ENCODE measurements at places on chromosomes 2 and 18.
A peak's percentile ranks its signal among the peaks of the same experiment; 100 is the strongest.

GRCh38 chr2:147501968-147502367 is 342.9 kb upstream of the ACVR2A start:
- H3K4me1 ChIP-seq: no peaks in the 10 kb centered on the region
- no peak overlapping the region for H3K4me3 ChIP-seq
- no peaks in the 10 kb centered on the region for H3K36me3 ChIP-seq
- no peak overlapping the region for H3K27ac ChIP-seq
- DNase-seq: no peak

DNA sequence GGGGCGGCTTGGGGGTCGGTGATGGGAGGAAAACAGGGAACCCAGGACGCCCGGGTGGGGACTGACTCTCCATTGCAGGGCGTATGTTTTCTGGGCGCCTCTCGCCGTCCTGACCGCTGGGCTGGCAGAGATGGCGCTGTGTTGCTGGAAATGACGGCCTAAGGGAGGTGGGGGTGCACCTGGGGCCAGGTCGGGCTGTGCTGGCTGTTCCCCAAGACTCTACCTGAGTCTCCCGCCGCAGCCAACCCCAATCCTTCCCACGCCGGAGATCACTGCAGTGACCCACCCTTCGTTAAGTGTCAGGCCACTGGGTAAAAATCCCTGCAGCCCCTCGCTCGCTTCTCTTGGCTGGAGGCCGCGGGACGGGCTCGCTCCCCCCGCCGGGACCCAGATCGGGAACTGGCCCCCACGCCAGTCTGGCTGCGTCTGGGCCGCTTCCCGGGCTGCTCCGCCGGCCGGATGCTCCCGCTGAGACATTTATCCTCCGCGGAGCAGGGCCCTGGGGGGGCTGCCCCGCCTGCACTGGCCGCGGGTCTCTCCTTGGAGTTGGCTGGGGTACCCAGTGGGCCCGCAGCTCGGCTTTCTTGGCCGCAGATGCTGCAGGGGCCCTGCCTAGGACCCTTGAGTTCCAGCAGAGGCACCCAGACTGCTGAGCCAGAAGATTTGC is 7.8 kb upstream of the ARMC9 start:
- peak overlapping the region; percentile 24 for H3K4me3 ChIP-seq
- no peak for DNase-seq
- peak overlapping the region; percentile 85 for H3K27ac ChIP-seq
- no peaks in the 10 kb centered on the region for H3K36me3 ChIP-seq
- H3K4me1 ChIP-seq: peaks cover 47% of the 10 kb centered on the region

DNA sequence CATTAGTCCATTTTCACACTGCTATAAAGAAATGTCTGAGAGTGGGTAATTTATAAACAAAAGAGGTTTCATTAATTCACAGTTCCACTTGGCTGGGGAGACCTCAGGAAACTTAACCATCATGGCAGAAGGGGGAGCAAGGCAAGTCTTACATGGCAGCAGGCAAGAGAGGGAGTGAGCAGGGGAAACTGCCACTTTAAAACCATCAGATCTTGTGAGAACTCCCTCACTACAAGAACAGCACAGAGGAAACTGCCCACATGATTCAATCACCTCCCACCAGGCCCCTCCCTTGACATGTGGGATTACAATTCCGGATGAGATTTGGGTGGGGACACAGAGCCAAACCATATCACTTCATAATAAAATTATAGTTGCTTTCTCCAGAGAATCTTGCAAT is 365.5 kb upstream of the ID2 start:
- H3K27me3 ChIP-seq: no peaks in the 10 kb centered on the region
- H3K4me3 ChIP-seq: no peak overlapping the region
- H3K4me1 ChIP-seq: peaks cover 3% of the 10 kb centered on the region
- H3K27ac ChIP-seq: no peak overlapping the region
- DNase-seq: no peak

DNA sequence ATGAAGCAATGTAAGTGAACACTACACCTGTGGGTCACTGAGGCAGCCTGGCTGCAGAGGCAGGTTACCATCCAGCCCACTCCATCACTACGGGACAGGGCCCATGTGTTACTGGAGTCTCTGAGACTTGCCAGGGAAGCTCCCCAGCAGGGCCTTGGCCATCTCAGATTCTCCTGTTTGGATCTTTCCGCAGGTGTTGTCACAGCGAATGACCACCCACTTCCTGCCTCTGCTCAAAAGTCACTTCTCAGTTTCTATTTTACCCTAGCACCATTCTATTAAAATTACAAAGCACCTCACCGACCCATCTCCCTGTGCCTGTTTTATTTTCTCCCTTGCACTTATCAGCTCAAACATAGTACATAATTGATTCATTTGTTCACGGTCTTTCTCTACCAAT is 34.5 kb upstream of the L3MBTL4 start:
- no peaks in the 10 kb centered on the region for H3K27me3 ChIP-seq
- no peak overlapping the region for H3K4me3 ChIP-seq
- H3K36me3 ChIP-seq: no peaks in the 10 kb centered on the region
- H3K27ac ChIP-seq: no peak overlapping the region

DNA sequence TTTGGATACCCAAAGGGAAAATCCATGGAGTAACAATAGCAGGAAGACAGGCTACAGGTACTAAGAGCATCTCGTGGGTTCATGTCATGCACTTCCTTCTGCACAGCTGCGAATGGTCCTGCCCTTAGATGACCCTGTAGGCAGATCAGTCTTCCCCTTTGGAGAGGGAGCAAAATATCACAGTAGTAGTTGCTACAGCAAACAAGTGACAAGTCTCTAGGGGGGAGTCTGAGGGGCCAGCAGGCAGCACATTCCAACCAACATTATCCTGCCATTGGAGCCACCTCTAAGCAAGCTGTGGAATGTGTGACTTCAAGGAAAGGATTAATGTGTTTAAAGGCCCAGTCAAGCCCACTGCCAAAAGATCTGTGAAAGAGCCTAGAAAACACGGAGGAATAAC is 273.2 kb upstream of the PARD3B start:
- H3K36me3 ChIP-seq: no peaks in the 10 kb centered on the region
- no peak overlapping the region for H3K4me3 ChIP-seq
- H3K27me3 ChIP-seq: no peaks in the 10 kb centered on the region
- H3K27ac ChIP-seq: no peak overlapping the region
- DNase-seq: no peak

DNA sequence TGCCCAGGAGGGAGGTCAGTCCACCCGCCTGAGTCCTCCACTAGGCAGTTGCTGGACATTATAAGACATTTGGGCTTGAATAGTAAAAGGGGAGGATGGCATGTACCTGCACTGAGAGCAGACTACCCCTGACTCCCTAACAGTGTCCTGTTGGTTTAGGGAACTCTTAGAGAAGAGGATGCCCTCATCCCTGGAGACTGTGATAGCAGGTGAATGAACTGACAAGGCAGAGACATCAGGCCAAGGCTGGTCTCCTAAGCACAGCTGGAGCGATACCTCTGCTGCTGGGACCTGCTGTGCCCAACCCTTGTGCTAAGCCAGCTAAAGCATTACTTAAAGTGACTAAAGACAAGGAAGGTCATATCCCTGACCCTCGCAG is 34.8 kb downstream of the PROC start:
- H3K27me3 ChIP-seq: no peaks in the 10 kb centered on the region
- no peaks in the 10 kb centered on the region for H3K4me1 ChIP-seq
- DNase-seq: no peak
- no peak overlapping the region for H3K27ac ChIP-seq
- no peaks in the 10 kb centered on the region for H3K36me3 ChIP-seq

DNA sequence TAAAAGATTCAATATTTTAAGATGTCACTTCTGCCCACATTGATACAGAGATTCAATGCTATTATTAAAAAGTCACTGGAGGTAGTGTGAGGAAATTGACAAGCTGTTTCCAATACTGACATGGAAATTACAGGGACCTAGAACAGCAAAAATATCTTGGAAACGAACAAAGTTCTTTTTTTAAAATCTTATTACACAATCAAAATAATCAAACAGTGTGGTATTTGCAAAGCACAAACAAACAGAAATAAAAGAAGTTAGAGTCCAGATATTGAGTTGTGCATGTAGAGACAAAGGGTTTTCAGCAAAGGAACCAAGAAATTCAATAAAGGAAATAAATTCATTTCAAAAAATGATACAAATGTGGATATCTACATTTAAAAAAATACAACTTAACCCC is 369.6 kb downstream of the NCKAP5 start:
- no peaks in the 10 kb centered on the region for H3K4me1 ChIP-seq
- no peak overlapping the region for H3K4me3 ChIP-seq
- no peaks in the 10 kb centered on the region for H3K36me3 ChIP-seq
- H3K27me3 ChIP-seq: no peaks in the 10 kb centered on the region
- no peak overlapping the region for H3K27ac ChIP-seq

DNA sequence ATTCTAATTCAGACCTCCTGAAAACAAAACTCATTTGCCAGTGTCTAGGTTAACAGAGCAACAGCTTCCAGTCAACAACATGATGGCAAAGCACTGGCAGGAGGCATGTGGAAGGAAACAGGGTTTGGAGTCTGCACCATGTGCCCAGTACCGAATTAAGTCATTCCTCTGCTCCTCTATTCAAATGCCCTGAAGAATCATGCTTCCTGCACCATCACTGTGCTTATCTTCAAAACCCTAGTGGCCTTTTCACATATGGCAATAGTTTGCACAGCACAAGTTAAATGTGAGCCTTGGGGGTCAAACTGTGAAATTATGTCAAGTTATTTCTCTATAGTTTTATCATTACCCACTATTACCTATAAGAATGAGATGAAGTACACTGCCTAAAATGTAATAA is 75.4 kb upstream of the GRB14 start:
- no peaks in the 10 kb centered on the region for H3K27me3 ChIP-seq
- peaks cover 17% of the 10 kb centered on the region for H3K36me3 ChIP-seq
- no peak for DNase-seq
- peak overlapping the region; percentile 76 for H3K27ac ChIP-seq

DNA sequence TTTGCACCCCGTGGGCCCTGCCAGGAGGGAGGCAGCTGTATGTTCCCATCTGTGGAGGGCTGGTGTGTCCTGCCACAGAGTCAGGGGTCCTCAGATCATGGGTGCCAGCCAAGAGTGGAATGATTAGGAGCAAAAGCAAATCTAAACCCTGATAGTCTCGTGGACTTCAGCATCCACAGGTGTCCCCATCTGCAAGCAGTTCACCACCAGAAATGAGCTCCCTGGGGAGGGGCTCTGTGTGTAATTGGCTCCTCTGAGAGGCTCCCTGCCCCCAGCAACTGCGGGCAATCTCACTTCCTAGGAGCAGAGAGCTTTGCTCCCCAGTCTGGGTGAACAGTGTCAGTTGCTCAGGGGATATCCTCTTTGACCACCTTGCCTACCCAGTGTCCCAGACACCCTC is 78.1 kb downstream of the HNRNPLL start:
- no peaks in the 10 kb centered on the region for H3K4me1 ChIP-seq
- H3K27ac ChIP-seq: no peak overlapping the region
- no peak for DNase-seq
- H3K36me3 ChIP-seq: no peaks in the 10 kb centered on the region
- no peak overlapping the region for H3K4me3 ChIP-seq
- no peaks in the 10 kb centered on the region for H3K27me3 ChIP-seq

DNA sequence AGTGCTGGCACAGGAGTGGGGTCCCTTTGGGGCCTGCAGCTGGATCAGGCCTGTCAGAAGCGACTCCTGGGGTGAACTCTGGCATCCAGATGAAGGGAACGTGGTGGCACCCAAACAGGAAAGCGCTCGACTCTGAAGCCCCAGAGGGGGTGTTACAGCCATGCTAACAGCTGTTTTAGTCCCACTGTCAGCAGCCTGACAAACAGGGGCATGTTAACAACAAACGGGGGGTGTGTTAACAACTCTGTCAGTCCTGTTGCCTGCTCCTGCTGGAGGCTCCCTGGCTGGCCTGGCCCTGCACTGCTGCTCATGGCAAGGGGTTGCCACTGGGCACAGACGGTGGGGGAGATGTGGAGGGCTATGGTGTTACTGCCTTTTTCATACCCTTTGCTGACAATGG is 2.6 kb upstream of the RNU2-63P start:
- no peak overlapping the region for H3K4me3 ChIP-seq
- no peaks in the 10 kb centered on the region for H3K36me3 ChIP-seq
- DNase-seq: no peak
- peaks cover 9% of the 10 kb centered on the region for H3K4me1 ChIP-seq
- H3K27ac ChIP-seq: no peak overlapping the region

DNA sequence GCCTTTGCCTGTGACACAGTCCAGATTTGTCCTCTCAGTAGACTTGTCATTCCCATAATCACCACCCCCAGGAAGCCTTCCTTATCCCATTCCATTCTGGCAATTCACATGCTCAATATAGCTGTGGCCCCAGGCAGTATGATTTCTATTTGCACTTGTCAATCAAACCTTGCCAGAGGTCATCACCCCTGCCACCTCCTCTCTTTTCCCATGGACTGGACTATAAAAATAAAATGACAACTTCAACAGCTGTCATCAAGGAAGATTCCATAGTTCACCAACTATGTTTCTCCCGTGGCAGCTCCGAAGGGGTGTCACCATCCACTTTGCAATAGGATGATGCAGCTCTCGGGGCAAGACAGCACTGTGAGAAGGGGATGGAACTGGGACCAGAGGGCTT is 255.7 kb downstream of the CELF4 start:
- H3K36me3 ChIP-seq: no peaks in the 10 kb centered on the region
- no peak overlapping the region for H3K27ac ChIP-seq
- no peak for DNase-seq
- H3K4me3 ChIP-seq: no peak overlapping the region

DNA sequence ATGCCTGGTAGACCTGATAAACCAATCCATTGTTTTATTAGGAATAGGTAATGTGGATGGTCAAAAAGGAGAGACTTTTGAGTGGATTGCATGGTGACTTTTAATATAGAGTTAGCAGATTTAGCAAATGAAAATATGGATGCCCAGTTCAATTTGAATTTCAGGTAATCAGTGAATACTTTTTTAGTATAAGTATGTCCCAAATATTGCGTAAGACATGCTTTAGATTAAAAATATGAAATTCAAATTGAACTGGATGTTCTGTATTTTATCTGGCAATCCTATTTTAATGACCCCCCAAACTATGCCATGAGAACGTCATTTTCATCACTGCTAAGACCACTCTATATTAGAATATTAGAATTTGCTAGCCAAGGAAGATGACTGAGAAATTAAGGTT is 30.3 kb upstream of the TNP1 start:
- no peak overlapping the region for H3K27ac ChIP-seq
- H3K27me3 ChIP-seq: no peaks in the 10 kb centered on the region
- H3K36me3 ChIP-seq: no peaks in the 10 kb centered on the region
- H3K4me3 ChIP-seq: no peak overlapping the region
- DNase-seq: no peak
- no peaks in the 10 kb centered on the region for H3K4me1 ChIP-seq

GRCh38 chr2:225597911-225598310 is 198.4 kb downstream of the NYAP2 start:
- no peak overlapping the region for H3K27ac ChIP-seq
- H3K36me3 ChIP-seq: no peaks in the 10 kb centered on the region
- H3K4me1 ChIP-seq: no peaks in the 10 kb centered on the region
- DNase-seq: no peak
- no peaks in the 10 kb centered on the region for H3K27me3 ChIP-seq
- no peak overlapping the region for H3K4me3 ChIP-seq
